ENCODE measurements at places on chromosomes 5 and 9.

DNA sequence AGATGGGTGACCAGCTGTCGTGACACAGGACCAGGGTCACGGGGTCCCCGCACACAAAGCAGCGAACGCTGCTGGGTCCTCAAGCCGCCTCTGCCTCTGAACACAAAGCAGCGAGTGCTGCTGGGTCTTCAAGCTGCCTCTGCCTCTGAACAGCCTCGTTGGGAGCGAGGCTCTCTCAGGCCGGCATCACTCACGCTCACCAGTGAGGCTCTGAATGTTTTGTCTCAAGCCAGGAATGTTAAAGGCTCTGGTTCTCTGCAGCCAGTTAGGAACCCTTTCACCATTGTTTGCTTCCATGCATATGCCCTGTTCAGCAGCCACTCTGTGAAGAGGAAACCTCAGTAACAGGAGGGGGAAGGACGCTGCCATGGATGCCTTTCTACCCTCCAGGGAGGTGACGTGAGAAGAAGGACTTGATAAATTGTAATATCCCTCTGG lies 82.7 kb upstream of the TAF11L2 start:
- no peak for DNase-seq

DNA sequence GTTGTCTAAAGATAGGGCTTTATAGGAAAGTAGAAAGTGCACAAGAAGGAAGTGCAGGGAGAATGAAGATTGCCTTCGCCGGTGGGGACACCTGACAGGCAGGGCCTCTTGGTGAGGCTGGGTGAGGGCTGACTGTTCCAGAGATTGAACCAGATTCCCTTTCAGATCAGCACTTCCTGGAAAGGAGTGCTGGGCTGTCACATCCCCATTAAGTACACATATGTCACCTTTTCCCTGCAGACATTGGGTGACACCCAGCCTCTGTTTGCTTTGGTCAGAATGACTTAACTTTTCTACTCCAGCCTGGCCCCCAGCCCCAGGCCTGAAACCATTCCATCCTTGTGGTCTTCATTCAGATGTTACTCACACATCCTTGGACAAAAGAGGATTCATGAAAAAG lies 7.4 kb upstream of the SHROOM1 start:
- no peak for DNase-seq

- no peak for DNase-seq
Measured at GRCh38 chr5:168417731-168418429, 68.4 kb upstream of the RARS1 start.

DNA sequence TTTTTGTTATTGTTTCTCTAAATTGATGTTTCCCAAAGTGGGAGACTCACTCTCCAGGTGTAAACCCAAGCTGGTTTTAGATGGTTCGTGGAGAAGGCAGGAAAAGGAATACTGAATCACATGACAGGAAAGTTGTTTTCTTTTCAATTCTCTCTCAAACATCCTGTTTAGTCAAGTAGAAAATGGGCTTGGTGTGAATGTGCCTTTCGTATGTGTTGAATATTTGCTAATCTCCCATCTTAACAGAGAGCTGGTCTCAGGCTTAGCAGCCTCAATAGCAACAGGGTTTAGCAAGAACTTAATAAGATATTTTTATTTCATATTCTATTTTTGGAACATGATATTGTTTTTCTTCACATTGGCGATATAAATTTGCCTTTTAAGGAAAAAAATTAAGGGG lies 119.7 kb downstream of the INSYN2B start:
- no peak for DNase-seq

GRCh38 chr5:154868702-154869101 lies 10.3 kb downstream of the CNOT8 start:
- no peak for DNase-seq

DNA sequence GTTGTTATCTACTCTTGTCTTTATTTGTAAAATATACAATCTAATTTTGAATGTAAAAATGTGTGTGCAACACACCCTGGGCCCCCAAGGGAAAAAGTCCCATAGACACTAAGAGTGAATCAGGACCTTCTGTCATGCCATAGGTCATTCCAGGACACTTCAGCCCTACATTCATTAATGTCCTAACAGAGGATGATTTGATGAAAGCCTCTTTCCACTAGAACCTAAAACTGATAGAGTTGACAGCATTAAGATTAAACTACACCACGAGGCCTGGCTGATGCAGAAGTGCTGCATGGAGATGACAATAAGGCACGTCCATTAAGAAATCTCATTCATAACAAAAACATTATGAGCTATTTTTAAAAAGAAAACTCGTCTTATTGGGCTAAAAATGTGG lies 46.2 kb downstream of the FRMD3 start:
- DNase-seq, result no peak

GRCh38 chr9:70924895-70925547 lies 196.4 kb downstream of the TRPM3 start:
- DNase-seq, result peak; percentile 78

All from HS-5 (cell line).